H54 (cell line): ENCODE measurements at places on chromosomes 1 and 21.

- no peak for DNase-seq
Measured at GRCh38 chr1:230517786-230518185, 91.7 kb upstream of the PGBD5 start.

DNA sequence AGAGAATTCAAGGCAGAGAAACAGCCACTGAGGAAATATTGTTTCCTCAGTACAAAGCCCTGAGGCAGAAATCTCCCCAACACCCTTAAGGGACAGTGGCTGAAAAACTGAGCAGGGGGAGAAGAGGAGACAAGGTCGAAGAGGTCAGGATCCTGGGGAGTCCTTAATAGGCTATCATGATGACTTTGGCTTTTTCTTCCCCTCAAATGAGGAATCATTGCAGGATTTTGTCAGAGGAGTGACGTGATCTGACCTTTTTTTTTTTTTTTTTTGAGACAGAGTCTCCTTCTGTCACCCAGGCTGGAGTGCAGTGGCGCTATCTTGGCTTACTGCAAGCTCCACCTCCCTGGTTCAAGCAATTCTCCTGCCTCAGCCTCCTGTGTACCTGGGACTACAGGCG lies 10.2 kb downstream of the MAP7D1 start:
- DNase-seq, result no peak

- DNase-seq, result no peak
Measured at GRCh38 chr1:204507317-204508105, 8.7 kb upstream of the MDM4 start.

DNA sequence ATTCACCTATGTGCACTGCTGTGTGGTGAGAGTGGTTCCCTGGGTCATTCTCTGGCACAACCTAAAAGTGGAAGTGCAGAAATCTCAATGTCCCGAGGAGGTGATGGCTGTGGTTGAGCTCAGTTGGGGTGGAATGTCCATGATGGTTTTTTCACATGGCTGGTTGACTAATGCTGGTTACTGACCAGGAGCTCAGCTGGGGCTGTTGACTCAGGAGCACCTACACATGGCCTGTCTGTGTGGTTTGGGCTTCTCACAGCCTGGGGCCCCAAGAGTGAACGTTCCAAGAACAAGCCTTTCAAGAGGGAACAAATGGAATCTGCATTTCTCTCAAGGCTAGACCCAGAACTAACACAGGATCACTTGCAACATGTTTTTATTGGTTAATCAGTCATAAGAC lies 6.4 kb upstream of the KANK4 start:
- DNase-seq, result no peak

- DNase-seq, result no peak
Measured at GRCh38 chr1:44684525-44684924, 10.0 kb downstream of the ARMH1 start.

GRCh38 chr1:85459290-85459689 lies 5.7 kb downstream of the DDAH1 start:
- DNase-seq, result no peak

- no peak for DNase-seq
Measured at GRCh38 chr1:66395202-66396061, 138.5 kb upstream of the SGIP1 start.

DNA sequence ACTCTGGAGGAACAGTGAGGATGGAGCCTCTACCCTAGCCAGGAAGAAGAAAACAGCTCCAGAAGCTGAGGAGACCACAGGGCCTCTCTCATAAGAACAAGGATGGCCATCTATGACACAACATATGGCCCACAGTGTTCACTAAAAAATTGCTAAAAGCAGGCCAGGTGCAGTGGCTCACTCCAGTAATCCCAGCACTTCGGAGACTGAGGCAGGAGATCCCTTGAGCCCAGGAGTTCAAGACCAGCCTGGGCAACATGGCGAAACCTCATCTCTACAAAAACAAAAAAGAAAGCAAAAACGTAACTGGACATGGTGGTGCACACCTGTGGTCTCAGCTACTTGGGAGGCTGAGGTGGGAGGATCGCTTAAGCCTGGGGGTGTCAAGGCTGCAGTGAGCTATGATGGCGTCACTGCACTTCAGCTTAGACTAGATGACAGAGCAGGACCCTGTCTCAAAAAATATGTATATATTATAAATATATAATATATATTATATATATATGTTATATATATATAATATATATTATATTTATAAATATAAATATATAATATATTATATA lies 103.1 kb downstream of the TOMM20 start:
- DNase-seq, result no peak

DNA sequence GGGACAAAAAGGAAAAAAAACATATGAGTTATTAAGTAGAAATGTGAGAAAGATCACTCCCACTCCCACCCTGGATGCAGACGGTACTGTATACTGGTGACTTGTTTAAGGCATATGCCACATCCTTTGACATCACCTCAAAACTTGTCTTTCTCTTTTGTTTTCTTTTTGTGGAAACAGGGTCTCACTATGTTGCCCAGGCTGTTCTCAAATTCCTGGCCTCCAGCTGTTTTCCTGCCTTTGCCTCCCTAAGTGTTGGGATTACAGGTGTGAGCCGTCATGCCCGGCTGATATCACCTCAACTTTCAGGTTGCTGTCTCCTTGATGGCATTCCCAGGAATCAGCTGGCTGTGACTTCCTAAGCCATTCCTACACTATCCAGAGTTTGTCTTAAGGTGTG lies 18.4 kb upstream of the KHDRBS1 start:
- DNase-seq, result no peak

DNA sequence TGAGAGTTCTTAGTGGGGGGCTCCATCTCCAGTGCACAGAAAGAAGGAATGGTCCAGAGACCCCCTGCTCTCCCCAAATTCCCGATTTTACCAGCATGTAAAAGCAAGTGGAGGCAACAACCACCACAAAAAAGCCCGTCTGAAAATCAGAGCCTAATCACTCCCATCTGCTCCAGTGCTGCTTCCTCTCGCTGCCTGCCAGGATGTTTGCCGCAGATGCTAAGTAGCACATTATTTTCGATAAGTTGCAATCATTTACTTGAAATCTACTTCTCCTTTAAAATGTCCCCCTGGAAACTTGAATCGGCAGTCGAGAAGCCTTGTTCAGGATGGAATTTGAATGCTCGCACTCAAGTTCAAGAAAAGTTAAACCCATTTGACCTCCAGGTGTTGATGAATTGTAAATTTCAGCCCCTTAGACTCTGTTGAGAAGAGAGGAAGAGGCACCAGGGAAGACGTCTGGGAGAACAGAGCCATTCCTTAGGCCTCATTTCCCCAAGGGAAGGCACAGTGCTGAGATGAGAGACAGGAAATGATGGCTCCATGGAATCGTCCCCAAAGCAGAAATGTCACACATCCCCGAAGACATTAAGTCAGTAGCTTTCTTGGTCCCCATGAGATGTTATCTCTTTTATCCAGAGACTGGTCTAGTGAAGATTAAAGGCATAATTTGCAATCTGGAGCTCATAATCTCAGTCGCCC lies 221.3 kb downstream of the PBX1 start:
- no peak for DNase-seq

DNA sequence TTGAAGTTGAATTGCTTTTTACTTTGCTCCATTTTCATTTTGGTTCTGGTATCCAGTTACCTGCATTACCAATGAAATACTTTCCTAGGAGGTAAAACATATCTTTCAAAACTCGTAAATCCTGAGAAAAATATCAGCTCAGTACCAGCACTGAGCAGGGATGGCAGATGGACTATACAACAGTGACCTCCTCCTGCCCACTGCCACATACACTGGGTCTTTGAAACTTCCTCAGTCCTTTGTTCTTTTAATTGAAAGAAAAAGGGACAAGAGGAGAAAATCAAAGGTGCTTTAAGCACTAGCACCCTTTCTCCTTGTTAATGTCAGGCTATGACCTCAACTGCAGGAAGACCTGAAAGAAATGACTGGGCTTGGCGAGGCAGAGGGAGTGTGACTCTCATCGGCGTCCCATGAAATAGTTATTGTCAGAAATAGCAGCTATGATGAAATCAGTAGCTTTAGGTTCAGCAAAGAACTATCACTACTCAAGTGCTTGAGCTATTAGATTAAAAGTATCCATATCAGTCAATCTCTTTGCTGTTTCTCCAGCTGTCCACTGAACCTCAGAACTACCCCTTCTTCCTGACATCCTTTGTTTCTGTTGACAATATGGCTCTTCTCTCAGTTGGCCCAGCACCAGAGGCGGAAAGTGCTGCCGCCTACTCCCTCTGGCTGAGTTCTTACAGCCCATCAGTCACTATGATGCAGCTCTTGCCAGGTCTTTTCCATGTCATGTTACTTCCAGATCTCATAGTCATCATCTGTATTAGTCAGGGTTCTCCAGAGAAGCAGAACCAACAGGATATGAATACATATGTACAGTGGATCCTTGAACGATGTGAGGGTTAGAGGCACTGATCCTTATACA lies 207.0 kb upstream of the MAP1LC3C start:
- DNase-seq, result no peak

- no peak for DNase-seq
Measured at GRCh38 chr1:13881385-13882088, 181.5 kb downstream of the PRDM2 start.

DNA sequence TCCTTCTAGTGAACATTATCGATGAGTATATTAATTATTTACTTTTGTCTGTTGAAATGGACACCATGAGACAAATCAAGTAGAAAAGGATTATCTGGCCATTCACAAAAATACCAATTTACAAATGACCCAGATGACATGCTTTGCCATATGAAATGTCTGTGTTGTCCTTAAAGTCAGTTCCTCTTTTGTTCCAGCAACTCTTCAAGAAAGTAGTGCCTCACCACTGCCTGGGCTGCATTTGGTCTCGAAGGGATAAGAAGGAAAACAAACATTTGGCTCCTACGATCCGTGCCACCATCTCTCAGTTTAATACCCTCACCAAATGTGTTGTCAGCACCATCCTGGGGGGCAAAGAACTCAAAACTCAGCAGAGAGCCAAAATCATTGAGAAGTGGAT lies 79.6 kb downstream of the RGL1 start:
- no peak for DNase-seq

DNA sequence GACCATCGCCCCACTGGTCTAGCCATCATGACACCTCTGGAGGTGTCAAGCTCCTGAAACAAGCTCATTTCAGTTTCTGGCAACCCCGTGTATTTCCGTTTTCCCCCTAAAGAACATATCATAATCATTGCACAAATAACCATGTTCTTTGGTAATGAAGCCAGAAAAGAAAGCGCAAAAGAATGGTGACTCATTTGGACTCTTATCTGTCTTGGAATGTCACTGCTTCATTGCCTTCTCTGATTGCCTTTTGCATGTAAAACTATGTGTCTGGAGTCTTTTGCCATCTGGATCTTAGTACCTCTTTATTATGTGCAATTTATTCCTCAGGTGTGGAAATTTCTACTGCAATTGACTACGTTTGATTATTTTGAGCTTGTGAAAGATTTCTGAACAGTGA lies 110.5 kb downstream of the COLGALT2 start:
- DNase-seq, result no peak

GRCh38 chr1:239098400-239099037 lies 287.8 kb upstream of the CHRM3 start:
- DNase-seq, result no peak

DNA sequence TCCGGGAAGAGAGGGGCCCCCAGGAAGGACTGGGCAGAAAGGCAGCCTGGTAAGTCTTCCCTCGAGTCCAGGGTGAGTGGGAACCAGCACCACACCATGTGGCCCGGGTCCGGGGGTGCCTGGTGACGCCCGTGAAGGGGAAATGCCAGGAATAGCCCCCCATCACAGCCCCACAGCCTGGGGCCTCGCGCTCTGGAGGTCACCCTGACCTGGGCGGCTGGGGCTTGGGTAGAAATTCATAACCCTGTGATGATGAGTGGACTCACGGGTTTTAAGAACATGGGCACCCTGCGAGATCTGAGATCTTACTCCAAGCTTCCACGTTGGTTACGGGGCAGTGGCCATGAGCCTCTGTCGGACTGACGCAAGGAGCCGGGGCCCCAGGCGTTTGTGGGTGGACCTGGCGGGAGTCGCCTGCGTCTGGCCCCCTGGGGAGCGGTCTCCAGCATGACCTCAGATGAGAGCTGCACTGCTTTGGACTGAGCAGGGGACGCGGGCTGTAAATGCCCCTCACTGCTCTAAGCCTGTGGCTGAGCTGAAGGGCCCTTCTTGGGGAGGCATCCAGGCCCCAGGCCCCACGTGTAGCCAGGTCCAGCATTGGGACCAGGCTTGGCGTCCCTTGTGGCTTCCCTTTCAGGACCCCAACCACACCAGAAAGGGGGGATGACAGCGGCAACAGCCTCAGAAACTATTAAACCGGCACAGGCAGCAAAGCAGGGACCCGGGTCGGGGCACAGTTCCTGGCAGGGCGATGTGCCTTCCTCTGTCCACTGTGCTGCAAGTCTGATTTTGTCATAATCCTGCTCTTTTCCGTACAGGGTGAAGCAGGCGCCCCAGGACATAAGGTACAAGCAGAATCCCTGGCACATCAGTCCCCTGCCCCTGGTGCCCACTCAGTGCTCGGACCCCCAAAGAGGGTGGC lies 60.0 kb downstream of the SLC19A1 start:
- DNase-seq, result no peak

GRCh38 chr1:168391851-168392681 lies 111.4 kb downstream of the TBX19 start:
- DNase-seq, result no peak

GRCh38 chr1:203291201-203292096 lies 13.9 kb upstream of the BTG2 start:
- DNase-seq, result no peak

GRCh38 chr1:163440090-163440489 lies 118.3 kb downstream of the NUF2 start:
- no peak for DNase-seq

DNA sequence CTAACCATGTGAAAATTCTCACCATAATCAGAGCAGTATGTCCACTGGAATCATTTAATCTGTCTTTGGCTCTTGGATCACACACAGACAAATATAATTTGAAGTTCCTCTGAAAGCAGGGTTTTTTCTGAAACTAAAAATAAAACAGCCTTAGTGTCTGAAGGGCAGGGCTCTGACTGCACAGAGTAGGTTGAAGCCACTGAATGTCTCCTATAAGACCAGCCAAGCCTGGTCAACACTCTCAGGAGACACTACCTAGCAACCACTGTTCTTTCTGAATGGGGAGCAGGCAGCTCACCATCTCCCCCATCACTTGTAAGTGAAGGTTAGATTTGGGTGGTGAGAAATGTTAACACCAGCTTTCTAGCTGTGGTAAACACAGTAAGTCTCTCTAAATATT lies 16.1 kb upstream of the TMEM183A start:
- no peak for DNase-seq

GRCh38 chr21:43188592-43189210 lies 19.9 kb downstream of the CRYAA start:
- DNase-seq, result no peak

- DNase-seq, result no peak
Measured at GRCh38 chr1:197663162-197663953, 111.9 kb downstream of the DENND1B start.

- DNase-seq, result peak; percentile 26
Measured at GRCh38 chr1:91885213-91885715, 687 bp downstream of the TGFBR3 start.
